Thoracic aorta (tissue), 2 donors: ENCODE measurements at places on chromosomes 1 and 21.

DNA sequence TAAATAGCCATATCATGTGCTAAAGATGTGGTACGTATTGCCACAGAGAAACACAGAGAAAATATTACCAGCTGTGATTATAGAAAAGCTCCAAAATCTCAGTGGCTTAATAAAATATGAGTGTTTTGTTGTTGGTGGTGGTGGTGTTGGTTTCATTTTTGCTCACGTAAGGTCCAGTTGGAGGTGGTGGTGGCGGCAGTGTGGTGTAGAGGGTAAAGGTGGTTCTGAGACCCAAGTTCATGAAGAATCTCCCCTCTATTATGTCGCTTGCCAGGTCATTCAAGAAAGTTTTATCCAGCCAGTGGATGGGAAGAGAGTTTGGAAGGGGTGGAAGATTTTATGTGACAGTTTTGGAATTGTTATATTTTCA, 217.6 kb upstream of the SAMSN1 start:
- no peak for DNase-seq

DNA sequence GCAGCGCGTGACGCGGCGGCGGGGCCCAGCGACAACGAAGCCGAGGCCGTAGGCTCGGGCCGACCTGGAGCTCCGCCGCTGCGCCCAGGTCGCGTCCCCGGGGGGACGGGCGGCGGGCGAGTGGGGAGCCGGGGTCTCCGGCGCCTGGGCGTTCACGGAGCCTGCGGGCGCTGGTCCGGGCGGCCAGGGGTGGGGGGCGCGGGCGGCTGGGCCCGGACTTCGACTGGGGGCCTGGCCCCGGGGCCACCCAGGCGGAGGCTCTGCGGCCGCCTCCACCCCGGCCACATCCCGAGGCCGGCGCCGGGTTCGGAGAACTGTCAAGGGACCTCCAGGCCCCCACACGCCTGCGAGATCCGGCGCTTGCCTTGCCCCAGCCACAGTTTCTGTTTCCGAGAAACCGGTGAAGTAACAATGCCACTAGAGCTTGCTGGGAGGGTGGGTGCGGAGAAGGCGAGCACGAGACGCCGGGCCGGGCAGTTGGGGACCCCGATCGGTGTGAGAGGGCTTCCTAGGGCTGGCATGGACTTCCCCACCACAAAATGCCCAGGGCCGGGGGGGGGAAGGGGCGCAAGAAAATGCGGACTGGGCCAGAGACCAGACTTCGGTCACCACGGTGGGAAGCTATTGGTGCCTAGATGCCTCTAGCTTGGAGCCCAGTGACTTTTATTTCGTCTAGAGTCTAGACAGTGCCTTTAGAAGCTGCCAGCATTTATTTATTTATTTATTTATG, 501 bp downstream of the FBXO6 start:
- DNase-seq, result no peak

DNA sequence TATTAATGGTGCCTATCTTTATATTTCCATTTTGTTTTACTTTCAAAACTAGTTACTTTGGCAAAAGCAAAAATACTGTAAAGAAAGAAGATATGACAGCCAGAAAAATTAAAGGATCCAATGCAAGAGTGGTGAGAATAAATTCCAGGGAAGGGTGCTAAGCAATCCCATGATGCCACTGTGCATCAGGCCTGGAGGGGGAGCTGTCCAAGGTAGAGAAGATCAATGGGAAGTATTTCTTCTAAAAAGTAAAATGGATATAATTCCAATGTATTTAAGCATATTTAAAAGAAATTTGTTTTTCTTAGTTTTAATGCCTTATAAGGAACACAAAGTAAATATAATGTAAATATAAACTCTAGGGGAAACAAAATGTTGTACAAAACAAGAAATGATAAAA, 1382.2 kb upstream of the B3GALT2 start:
- no peak for DNase-seq

DNA sequence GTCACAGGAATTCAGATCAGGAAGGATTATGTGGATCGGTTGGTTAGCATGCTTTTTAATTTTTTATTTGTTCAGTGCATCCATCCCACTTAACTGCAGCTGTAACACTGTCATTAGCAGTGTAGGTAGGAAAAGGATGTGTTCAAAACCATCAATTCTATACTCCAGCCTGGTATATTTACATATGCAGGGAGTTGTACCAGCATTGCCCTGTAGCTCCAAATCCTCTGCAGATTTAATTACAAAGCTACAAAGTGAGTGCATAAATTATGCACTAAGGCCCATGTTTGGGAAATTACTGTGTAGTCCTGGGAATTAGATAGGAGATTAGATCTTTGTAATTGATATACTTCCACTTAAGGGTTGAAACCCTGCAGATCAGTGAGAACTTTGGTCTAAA, 15.9 kb upstream of the OSBPL9 start:
- DNase-seq, result no peak

- DNase-seq, result no peak
These were observed 162.4 kb upstream of the PTBP2 start for GRCh38 chr1:96559181-96559580.

DNA sequence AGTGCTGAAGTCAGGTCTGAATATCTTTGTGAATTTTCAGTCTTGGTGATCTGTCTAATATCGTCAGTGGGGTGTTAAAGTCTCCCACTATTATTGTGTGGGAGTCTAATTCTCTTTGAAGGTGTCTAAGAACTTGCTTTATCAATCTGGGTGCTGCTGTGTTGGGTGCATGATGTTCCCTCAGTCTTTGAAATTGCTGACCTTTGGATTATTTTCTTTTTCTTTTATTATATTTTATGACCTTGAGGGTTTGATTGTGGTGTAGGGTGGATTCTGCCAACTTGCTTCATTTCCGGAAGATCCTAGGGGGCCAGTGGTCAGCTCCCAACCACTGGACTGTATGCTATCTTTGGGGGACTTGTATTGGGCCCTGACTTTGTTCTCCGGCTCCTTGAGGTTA, 415.3 kb downstream of the USP25 start:
- no peak for DNase-seq

- DNase-seq, result no peak
These were observed 1.6 kb upstream of the PDXK start for GRCh38 chr21:43717166-43717853.

GRCh38 chr1:96472471-96472870, 249.1 kb upstream of the PTBP2 start:
- no peak for DNase-seq

DNA sequence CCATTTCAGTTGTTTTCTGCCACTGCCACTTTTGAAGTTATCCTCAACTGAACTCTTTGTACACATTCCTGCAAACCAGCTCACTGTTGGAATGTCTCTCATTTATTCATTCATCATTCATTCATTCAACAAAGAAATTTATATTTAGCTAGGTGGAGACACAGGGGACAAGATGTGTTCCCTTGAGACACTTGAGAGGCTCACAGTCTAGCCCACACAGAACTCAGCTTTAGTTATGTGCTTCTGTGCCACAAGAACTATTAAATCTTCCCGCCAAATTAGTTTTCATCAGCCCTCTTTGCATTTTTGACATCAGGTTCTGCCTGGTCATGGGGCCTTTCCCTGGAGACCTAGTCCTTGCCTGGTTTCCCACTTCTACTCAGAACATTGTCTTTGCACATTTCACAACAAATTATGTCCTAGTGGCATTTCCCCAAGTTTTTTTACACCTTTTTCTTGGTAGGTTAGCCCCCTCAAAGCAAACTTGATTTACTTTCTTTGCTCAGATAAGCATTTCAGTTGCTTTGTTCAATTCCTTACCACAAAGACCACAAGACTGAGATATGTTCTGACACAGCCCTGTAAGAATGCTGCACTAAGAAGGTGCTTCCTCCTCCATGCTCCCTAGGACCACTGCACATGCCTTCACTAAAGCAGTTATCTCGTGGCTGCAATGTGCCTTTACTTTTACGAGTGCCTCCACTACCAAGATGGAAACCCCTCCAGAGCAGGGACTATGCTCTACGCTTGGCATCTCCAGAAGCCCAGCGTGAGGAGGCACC, 31.0 kb downstream of the ILDR2 start:
- no peak for DNase-seq

DNA sequence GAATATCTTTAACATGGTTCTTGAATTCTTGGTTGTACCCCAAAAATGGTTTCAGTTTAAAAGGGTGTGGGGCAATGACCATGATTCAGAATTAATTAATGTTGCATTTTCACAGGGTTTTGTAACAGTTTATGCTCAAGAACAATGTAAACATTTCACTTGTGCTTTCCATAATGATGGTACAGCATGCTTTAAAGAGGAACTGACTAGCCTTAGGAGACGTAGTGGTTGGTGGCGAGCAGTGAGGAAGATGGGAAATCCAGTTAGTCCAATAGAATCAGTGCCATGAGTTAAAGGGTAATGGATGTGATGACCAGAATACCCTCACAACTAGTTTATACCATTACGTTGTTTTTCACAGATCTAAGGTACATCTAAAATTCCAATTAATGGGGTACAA, 138.0 kb downstream of the HS2ST1 start:
- no peak for DNase-seq

GRCh38 chr1:24020025-24020424, 39.9 kb upstream of the SRSF10 start:
- no peak for DNase-seq

DNA sequence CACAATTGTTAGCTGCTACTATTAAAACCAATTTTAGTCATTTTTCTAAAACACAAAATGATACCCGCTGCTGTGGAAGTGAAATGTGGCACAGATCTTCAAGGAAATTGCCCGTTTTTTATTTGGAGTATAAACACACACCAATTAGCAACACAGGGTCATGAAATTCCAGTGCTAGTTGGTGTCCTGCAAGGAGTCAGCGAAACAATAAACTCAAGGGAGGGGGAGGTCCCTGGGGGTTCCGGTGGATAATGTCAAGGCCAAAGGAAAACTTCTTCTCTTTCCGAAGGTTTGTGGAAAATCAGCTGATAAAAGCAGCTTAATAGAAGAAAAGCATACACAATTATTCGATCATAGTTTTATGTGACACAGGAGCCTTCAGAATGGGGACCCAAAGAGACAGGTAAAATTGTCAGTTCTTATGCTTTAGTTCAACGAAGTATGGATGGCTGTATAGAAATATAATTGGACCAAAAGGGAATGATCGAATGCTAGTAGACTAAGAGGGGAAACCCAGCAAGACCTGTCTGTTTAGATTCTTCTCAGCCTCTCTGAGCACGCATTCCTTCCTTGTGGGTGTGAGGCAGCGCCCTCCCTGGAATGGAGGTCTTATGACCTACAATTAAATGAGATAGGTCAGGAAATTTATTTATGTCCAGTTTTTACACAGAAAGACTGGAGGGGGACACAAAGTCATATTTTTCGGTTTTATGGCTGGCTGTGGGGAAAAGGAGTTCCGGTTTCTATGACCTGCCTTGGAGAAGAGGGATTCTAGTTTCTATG, 65.9 kb downstream of the KCNK1 start:
- no peak for DNase-seq

- no peak for DNase-seq
These were observed 2.4 kb downstream of the FOXD3 start for GRCh38 chr1:63324779-63325119.

DNA sequence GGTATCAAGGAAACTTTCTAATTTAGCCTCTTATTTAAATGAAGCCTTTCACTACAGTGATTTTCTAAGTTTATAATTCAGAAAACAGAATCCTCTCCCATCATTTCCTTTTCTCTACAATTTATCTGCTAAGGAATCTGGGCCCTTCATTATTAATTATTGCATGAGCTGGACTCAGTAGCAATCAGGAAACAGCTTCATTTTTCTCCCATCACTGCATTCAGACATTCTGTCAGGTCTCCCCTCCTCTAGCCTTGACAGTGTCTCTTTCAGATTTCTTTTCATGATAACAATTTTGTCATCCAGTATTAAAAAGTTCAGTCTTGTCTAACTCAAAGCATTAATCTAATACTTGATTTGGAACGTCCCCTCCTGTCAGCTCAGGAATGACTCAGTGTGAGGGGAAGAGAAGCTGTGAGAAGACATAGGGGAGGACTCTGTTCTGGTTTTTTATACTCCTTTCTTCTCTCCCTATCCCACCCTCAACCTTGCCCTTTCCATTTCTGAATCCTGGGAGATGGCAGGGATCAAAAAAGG, 28.1 kb downstream of the SLC44A5 start:
- DNase-seq, result no peak
